Stimulated activated memory B cell treated with anti-CD40 and anti-IgM and Interleukin-4, amounts not matched to agents 10 μg/mL and 1 μg/mL and 100 μg/mL, for 72 hours (primary cell): ENCODE measurements at places on chromosomes 7 and 10.

- peaks cover 57% of the 10 kb centered on the region for H3K4me1 ChIP-seq
- H3K27ac ChIP-seq, result no peak overlapping the region
- H3K4me3 ChIP-seq, result no peak overlapping the region
- peaks cover 27% of the 10 kb centered on the region for H3K36me3 ChIP-seq
These were observed 176.0 kb downstream of the KMT2E start for GRCh38 chr7:105189859-105190492.

GRCh38 chr7:119937745-119938144 is 335.2 kb upstream of the KCND2 start:
- no peaks in the 10 kb centered on the region for H3K36me3 ChIP-seq
- H3K4me1 ChIP-seq, result no peaks in the 10 kb centered on the region
- no peak for ATAC-seq
- no peaks in the 10 kb centered on the region for H3K27me3 ChIP-seq

DNA sequence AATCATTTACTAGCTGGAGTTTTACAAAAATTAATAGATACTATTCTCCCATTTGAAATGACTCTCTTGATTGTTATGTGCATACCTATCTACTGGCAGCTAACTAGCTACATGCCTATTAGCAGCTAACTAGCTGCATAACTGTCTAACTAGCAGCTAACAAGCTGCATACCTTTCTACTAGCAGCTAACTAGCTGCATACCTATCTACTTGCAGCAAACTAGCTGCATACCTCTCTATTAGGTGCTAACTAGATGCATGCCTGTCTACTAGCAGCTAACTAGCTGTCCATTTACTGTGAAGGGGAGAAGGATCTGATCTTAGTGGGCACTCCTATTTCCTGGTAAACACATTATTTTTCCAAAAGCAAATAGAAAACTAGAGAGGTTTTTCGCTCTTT is 439.4 kb upstream of the PFKP start:
- no peaks in the 10 kb centered on the region for H3K27me3 ChIP-seq
- no peak overlapping the region for H3K4me3 ChIP-seq
- no peak for ATAC-seq
- H3K36me3 ChIP-seq, result no peaks in the 10 kb centered on the region
- no peak overlapping the region for H3K27ac ChIP-seq
- no peaks in the 10 kb centered on the region for H3K4me1 ChIP-seq

- H3K27ac ChIP-seq, result no peak overlapping the region
- H3K4me1 ChIP-seq, result no peaks in the 10 kb centered on the region
- no peaks in the 10 kb centered on the region for H3K36me3 ChIP-seq
- no peak for ATAC-seq
- no peak overlapping the region for H3K4me3 ChIP-seq
- H3K27me3 ChIP-seq, result no peaks in the 10 kb centered on the region
These were observed 249.7 kb downstream of the AHR start for GRCh38 chr7:17548014-17548653.

GRCh38 chr7:2273866-2274265 is 31.8 kb downstream of the NUDT1 start:
- no peak overlapping the region for H3K4me3 ChIP-seq
- H3K27me3 ChIP-seq, result no peaks in the 10 kb centered on the region
- no peak for ATAC-seq
- no peak overlapping the region for H3K27ac ChIP-seq
- H3K36me3 ChIP-seq, result peaks cover 62% of the 10 kb centered on the region

DNA sequence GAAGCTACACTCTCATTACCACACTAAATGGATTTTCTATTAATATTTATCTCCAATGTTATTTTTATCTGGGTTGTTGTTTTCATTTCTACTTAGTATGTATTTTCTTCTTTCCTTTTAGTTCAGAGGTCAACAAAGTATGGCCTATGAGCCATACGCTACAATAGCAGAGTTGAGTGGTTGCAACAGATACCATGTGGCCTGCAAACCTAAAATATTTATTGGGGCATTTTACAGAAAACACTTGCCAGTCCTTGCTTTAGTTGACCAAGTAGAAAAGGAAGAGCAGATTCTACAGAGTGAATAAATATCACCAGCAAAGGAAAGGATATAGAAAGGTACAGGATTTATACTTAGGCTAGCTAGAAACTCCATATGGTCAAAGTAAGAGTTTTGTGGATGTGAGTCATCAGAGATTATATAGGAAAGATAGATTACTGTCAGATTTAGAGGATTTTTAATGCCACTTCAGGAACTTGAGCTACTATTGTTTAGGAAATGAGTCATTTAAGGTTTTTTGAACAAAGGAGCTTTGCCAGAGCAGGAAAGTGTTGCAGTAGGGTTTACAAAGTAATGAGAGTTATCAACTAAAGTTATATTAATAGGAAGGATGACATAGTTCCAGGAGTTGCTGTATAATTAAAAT is 323.3 kb upstream of the KAT6B start:
- H3K36me3 ChIP-seq, result peaks cover 72% of the 10 kb centered on the region
- no peak for ATAC-seq
- H3K4me1 ChIP-seq, result peaks cover 14% of the 10 kb centered on the region
- no peaks in the 10 kb centered on the region for H3K27me3 ChIP-seq
- no peak overlapping the region for H3K27ac ChIP-seq
- H3K4me3 ChIP-seq, result no peak overlapping the region

GRCh38 chr10:21705828-21706176 is 171.8 kb downstream of the MLLT10 start:
- H3K27ac ChIP-seq, result no peak overlapping the region
- no peak for ATAC-seq
- no peaks in the 10 kb centered on the region for H3K27me3 ChIP-seq
- H3K4me1 ChIP-seq, result peaks cover 52% of the 10 kb centered on the region
- peaks cover 73% of the 10 kb centered on the region for H3K36me3 ChIP-seq

- H3K36me3 ChIP-seq, result no peaks in the 10 kb centered on the region
- ATAC-seq, result no peak
- no peak within 1 kb of the TSS for H3K27ac ChIP-seq
- H3K4me1 ChIP-seq, result no peaks in the 10 kb centered on the region
These were observed at the start of gene OR2A2 for GRCh38 chr7:144109283-144109682. Gene OR2A2 (plus strand): TSS chr7:144109583. CDS start chr7:144109583, 0 bp downstream.

DNA sequence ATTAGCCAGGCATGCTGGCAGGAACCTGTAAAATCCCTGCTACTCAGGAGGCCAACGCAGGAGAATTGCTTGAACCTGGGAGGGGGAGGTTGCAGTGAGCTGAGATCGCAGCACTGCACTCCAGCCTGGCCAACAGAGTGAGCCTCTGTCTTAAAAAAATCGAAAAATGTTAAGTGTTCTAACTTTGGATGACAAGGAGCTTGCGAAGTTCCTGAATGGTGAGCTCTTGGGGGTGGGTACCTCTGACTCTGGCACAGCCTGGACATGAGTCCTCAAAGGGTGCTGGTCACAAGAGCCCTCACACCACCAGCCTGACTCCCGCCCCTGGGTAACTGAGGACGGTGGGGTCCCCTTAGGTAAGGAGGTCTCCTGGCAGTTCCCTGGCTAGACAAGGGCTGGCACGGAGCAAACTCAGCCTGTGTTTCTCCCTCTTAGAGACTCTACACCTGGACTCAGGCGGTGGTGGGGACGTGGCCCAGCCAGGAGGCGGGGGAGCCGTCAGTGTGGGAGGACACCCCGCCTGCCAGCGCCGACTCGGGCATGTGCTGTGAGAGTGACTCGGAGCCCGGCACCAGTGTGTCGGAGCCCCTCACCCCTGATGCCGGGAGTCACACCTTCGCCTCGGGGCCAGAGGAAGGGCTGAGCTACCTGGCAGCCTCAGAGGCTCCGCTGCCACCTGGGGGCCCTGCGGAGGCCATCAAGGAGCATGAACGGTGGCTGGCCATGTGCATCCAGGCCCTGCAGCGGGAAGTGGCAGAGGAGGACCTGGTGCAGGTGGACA is 24.1 kb downstream of the AMZ1 start:
- peak overlapping the region; percentile 96 for H3K27ac ChIP-seq
- H3K4me1 ChIP-seq, result peaks cover 79% of the 10 kb centered on the region
- ATAC-seq, result no peak

GRCh38 chr7:85883-86515 is 106.4 kb upstream of the FAM20C start:
- no peak overlapping the region for H3K27ac ChIP-seq
- H3K4me1 ChIP-seq, result peaks cover 22% of the 10 kb centered on the region
- peaks cover 7% of the 10 kb centered on the region for H3K27me3 ChIP-seq

DNA sequence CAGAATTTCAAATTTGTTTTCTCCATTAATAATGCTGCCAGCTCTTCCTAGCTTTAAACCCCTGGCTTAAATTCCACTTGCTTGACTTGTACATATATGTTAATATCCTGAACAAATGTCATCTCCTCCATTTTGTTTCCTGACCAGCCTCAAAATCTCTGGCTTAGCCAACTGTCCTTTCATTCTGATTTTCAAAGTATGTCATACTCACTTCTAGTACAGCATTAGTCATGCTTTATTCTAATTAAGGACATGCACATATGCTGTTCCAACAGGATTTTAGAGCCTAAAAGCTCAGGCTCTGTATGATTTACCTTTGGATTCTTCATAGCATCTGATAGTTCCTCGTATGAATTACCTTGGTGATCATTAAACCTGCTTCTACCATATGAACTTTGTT is 158.3 kb downstream of the ZNF438 start:
- H3K27me3 ChIP-seq, result no peaks in the 10 kb centered on the region
- peaks cover 10% of the 10 kb centered on the region for H3K36me3 ChIP-seq
- no peaks in the 10 kb centered on the region for H3K4me1 ChIP-seq
- H3K27ac ChIP-seq, result no peak overlapping the region
- ATAC-seq, result no peak
- H3K4me3 ChIP-seq, result no peak overlapping the region

DNA sequence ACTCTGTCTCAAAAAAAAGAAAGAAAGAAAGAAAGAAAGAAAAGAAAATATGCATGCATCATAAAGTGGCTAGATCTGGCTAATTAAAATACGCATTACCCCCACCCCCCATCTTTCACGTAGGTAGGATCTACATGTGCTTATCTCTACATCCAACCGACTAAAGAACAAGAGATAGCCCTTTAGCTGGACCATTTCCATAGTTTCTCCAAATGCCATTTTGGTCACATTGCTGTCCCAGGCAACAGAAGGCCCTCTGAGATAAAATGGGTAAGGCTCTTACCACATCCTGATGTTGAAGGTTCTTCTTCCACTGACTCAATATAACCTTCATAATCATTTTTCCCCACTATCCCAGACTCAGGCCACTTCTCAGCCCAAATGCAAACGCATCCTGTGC is 31.5 kb downstream of the PIK3AP1 start:
- no peak overlapping the region for H3K4me3 ChIP-seq
- no peak for ATAC-seq
- peaks cover 98% of the 10 kb centered on the region for H3K4me1 ChIP-seq
- H3K27me3 ChIP-seq, result no peaks in the 10 kb centered on the region

- no peaks in the 10 kb centered on the region for H3K27me3 ChIP-seq
- H3K27ac ChIP-seq, result peak overlapping the region; percentile 88
- H3K4me3 ChIP-seq, result peak overlapping the region; percentile 96
- no peak for ATAC-seq
- peaks cover 11% of the 10 kb centered on the region for H3K36me3 ChIP-seq
- H3K4me1 ChIP-seq, result peaks cover 54% of the 10 kb centered on the region
These were observed 955 bp downstream of the DUS4L start for GRCh38 chr7:107564553-107565298.

DNA sequence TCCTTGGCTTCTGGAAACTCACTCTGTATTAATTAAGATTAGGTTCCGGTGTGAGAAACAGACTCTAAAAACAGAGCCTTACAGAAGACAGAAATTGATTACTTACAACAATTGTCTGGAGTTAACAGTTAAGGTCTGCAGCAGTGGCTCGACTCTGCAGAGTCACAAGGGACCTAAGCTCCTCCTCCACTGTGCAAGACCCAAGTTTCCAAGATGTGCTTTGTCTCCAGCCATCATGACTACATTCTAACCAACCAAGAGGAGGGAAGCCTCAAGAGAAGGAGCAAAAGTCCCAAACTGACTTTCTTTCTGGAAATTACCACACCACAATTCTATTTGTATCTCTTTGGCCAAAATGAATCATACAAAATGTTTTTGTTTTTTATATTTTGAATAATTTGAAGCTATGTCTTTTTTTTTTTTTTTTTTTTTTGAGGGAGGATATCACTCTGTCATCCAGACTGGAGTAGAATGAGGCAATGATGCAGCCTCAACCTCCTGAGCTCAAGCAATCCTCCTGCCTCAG is 14.2 kb upstream of the ODAD2 start:
- H3K27ac ChIP-seq, result no peak overlapping the region
- no peak overlapping the region for H3K4me3 ChIP-seq
- H3K4me1 ChIP-seq, result no peaks in the 10 kb centered on the region

DNA sequence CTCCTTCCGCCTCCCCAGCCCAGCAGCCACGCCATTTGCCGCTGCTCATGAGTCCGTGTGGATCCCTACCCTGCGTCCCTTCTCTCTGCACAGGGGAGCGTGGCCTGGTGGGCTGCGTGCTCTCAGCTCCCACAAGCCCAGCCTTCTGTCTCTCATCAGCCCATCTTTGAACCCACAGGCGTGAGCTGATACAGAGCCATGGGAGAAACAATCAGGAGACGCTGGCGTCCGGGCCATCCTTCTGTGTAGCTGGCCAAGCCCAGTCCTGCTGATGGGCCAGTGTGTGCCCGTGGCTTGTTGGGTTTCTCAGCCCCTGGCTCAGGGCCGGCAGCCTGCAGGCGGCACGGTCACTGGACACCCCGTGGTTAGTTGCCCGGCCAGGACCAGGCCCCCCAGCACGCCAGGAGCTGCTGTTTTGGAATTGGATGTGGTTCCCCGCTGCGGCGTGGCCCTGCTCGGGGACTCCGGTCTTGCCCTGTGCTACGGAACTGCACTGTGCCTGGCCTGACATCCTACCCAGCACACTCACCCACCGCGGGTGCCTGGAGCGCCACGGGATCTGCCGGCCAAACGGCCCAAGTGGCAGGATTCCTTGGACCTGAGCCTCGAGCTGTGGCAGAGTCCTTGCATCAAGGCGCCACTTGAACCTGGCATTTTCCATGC is 88.9 kb downstream of the ELFN1 start:
- H3K27me3 ChIP-seq, result peaks cover 39% of the 10 kb centered on the region
- no peak for ATAC-seq
- H3K36me3 ChIP-seq, result no peaks in the 10 kb centered on the region
- H3K27ac ChIP-seq, result no peak overlapping the region

GRCh38 chr10:128210215-128211063 is 84.2 kb upstream of the MKI67 start:
- peak overlapping the region; percentile 52 for H3K4me3 ChIP-seq
- no peak overlapping the region for H3K27ac ChIP-seq
- peaks cover 11% of the 10 kb centered on the region for H3K4me1 ChIP-seq
- ATAC-seq, result peak; percentile 67
- no peaks in the 10 kb centered on the region for H3K36me3 ChIP-seq
- peaks cover 78% of the 10 kb centered on the region for H3K27me3 ChIP-seq

GRCh38 chr10:93208717-93209464 is 135.2 kb downstream of the CYP26A1 start:
- H3K27ac ChIP-seq, result no peak overlapping the region
- H3K27me3 ChIP-seq, result no peaks in the 10 kb centered on the region
- no peaks in the 10 kb centered on the region for H3K36me3 ChIP-seq

GRCh38 chr10:56348101-56348500 is 13.0 kb downstream of the ZWINT start:
- no peak for ATAC-seq
- no peaks in the 10 kb centered on the region for H3K36me3 ChIP-seq
- H3K4me1 ChIP-seq, result no peaks in the 10 kb centered on the region
- H3K4me3 ChIP-seq, result no peak overlapping the region

GRCh38 chr10:128116187-128116586 is 10.0 kb downstream of the MKI67 start:
- ATAC-seq, result no peak
- H3K27me3 ChIP-seq, result no peaks in the 10 kb centered on the region
- H3K27ac ChIP-seq, result no peak overlapping the region
